ENCODE measurements at places on chromosomes 3 and 15.

GRCh38 chr3:11411956-11412355 is 139.8 kb downstream of the ATG7 start:
- no peak for DNase-seq

DNA sequence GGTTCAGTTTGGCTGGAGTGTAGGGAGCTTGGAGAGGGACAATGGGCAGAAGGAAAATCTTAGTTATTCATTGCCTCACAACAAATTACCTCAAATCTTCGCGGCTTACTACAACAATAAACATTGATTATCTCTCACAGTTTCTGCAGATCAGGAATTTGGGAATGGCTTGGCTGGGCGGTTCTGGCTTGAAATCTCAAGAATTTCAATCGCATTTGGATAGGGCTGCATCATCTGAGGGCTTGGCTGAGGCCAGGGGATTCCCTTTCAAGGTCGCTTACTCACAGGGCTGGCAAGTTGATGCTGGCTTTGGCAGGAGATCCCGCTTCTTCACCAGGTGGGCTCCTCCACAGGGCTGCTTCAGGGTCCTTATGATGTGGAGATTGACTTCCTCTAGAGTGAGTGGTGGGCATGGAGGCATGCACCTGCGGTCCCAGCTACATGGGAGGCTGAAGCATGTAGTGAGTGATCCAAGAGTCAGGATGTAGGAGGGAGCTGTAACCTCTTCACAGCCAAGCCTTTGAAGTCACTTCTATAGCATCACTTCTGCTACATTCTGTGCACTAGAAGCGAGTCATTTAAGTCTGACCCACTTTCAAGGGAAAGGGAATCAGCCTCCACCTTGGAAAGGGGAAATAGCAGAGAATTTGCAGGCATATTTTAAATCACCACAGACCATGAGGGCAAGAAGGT is 63.1 kb downstream of the CDC25A start:
- DNase-seq, result no peak

DNA sequence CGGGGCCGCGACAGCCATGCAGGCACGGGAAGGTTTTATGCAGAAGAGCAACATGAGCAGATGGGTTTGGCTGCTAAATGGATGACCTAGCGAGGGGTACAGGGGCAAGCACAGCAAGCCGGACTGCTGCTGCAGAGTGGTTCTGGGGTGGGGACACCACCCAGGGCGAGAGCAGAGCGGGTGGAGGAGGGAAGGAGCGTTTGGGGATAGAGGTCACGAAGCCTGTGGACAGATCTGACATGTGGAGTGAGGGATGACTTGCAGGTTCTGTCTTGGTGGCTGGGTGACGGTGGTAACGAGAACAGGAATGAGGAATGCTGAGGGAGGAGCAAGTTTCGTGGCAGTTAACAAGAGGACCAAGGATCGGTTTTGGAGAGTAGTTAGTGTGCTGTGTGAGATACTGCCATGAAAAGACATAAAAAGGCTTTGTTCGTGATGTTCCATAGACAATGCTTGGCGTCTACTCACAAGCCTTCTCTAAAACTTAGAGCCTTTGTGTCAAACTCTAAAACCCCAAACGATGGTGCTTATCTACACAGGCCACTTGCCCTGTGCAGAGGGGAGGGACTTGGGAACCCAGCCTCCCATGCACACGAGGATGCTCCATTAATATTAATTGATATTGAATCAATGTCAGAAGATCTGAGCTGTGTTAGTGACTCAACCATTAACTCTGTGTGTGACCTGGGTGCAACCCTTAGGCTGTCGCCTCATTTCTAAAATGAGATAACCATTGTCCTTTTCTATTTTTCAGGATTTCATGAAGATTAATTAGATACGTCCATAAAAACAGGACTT is 132.7 kb upstream of the SLC2A2 start:
- no peak for DNase-seq

GRCh38 chr15:100778831-100779288 is 100.8 kb upstream of the ALDH1A3 start:
- DNase-seq, result no peak

- DNase-seq, result no peak
Measured at GRCh38 chr3:171862993-171863521, 19.9 kb downstream of the TMEM212 start.

All from NCI-H2081 (cell line).